ENCODE measurements at places on chromosomes 2 and 18.

- no peak for DNase-seq
Observed at GRCh38 chr2:190996338-190996946, 17.5 kb downstream of the STAT1 start.

GRCh38 chr2:100143286-100143685, 896 bp upstream of the AFF3 start:
- DNase-seq, result no peak

- no peak for DNase-seq
Observed at GRCh38 chr2:61660511-61661388, 122.6 kb upstream of the XPO1 start.

DNA sequence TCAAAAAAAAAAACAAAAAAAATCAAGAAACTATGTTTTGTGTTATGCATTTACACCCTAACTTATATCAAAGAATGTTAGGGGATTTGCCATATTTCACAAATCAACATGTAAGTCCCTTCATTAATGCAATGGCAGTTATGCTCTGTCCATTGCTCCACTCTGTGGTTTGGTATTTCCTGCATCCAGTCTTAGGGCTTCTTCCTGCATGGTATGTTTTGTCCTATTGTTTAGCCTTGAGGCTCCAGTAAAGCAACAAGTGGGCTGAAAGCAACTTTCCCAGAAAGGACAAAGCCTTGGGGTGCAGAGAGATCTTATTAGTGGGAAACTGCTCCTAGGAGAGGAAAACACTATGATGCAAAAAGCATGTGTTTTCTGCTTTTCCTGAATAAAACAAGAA, 474.1 kb downstream of the IRS1 start:
- no peak for DNase-seq

- DNase-seq, result no peak
Observed at GRCh38 chr18:24136967-24137373, 1.9 kb upstream of the CABYR start.

DNA sequence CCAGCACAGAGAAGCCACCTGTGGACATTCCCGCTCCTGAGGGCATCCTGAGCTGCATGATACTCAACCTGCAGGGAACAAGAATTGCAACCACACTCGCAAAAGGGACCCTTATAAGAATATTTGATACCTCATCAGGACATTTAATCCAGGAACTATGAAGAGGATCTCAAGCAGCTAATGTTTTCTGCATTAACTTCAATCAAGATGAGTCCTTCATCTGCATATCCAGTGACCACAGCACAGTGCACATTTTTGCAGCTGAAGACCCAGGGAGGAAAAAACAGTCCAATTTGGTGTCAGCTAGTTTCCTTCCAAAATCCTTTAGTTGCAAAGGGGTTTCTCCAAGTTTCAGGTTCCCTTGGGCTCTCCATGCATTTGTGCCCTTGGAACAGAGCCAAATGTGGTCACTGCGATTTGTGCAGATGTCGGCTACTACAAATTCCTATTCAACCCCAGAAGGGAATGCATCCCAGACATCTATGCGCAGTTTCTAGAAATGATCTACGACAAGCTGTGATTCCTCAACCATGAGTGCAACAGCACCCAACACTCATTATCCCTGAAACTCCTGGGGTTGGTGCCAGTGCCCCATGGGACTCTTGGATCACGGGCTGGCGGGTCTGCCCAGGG, 23.3 kb upstream of the FHOD3 start:
- no peak for DNase-seq
